ENCODE measurements at places on chromosomes 3 and 15.

DNA sequence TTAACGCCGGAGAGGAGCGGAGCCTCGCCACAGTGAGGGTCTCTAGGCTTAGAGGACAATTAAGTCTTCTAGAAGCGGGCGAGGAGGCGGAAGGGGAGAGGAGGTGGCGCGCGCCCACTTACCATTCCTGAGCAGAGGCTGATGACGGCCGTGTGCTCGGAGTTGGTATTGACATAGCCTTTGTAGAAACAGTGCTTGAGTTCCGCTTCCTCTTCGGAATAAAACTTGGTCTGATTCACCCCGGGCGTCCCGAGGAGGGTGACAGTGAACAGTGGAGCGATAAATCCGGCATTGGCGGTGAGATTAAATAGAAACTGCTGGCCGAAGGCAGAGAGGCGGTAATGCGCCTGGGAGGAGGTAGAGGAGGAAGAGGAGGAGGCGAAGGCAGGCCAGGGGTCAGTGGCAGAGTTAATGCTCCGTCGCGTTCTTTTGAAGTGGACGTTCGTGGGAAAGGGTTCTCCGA, 1.3 kb downstream of the ADAMTS9 start:
- no peak for DNase-seq

DNA sequence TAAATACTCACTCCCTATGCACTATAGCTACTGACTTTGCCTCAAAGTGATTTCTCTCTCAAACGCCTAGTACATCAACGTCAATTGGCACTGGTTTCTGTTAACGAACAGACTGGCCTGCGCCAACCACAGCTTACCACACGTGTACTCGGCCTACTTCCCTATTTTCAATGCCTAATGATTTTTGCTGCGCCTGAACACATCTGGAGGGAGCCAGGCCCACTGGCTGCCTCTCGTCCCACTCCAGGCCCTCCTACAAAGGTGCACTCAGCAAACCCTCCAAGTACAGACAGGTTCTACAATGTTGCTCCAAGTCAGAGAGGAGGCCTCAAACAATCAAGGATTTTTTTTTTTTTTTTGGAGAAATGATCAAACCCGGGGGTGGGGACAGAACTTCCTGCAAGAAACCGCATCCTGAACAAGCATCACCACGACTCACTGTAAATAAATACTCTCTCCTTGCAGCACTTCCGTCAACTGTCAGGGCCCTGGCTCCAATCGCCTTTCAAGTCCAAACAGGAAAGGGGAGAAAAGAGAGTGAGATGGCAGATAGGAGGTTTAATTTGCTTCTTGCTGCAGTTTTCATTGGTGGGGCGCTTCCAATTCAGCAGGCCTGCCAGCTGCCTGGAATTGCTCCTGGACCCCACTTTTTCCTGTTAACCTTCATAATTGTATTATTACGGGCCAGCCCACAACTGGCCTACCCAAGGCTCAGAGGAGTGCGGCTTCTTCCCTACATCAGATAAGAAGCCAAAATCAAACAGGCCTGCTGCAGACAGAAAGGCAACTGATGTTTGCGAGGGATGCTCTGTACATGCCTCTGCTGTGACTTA, 139.3 kb downstream of the FOXP1 start:
- DNase-seq, result no peak

DNA sequence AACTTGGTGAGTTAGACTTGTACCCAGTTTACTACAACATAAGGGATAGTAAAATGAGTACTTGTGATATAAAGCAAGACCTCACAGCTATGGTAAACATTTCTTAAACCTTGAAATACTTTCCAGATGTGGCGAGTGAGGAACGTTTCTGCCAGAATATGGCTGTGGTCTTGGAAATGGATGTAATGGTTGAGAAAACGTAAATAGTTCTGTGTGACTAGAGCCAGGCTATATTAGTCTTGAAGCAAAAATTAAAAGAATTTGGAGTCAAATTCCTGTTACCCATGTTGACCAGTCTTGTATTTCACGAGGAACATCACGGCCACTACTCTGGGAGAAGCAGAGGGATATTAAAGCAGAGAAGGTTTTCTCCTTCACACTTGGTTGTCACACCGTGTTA, 15.3 kb downstream of the OR4F15 start:
- DNase-seq, result no peak

DNA sequence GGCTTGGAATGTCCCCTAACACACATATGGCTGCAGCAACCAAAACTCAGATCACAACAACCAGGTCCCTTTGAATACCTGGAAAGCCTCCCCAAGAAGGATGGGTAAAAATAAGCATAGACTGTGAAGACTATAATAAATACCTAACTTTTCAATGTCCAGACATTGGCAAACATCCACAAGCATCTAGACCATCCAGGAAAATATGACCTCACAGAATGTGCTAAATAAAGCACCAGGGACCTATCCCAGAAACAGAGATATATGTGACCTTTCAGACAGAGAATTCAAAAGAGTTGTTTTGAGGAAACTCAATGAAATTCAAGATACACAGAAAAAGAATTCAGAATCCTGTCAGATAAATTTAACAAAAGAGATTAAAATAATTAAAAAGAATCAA, 109.2 kb downstream of the NEDD4 start:
- DNase-seq, result no peak

GRCh38 chr15:100078511-100079220, 263.1 kb downstream of the ADAMTS17 start:
- no peak for DNase-seq

DNA sequence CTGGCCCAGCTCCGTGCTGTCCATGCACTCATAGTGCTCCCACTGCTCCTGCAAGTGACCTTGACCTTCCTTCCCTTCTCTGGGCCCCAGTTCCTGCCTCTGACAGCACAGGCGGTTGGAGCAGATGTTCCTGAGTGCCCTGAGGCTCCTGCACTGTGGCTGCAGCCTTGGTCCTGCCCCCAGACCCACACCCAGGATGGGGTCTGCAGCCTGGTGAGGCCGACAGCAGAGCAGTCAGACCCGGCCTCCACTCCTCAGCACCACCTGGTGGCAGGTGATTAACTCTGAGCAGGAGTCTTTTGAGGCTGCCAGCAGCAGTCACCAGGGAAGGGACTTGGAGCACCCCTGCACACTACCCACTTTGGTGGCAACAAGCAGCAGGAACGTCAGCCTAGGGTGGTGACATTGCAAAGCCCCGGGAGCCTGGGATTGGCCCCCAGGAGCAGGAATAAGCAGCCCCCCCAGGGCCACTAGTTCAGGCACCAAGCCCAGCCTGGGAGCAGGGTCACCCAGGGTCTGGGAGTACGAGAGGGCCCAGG, 64.6 kb downstream of the CYP11A1 start:
- DNase-seq, result no peak

- DNase-seq, result no peak
Measured at GRCh38 chr15:38647683-38648082, 83.1 kb upstream of the RASGRP1 start.

- no peak for DNase-seq
Measured at GRCh38 chr3:72017311-72017710, 232.4 kb upstream of the PROK2 start.

DNA sequence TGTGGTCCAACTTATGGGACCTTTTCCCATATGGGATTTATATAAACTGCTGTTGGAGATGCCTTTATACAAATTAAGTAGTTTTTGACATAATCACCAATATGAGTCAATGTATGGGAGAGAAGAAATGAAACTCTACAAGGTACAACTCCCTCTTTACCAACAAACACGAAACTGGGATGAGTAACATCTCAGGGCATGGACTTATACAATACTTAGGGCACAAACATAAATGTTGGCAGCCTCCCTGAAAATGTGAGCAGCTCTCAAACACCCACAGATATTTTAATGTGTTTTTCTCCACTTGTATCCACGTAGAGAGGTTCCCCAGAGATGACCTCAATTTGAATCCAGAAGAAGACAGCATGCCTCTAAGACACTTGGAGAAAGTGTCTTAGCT, 161.6 kb downstream of the MAGI1 start:
- DNase-seq, result no peak

Data from NCI-H1436 treated with DMSO at 0.1 percent for 48 hours (cell line).